ENCODE measurements at places on chromosomes 3 and 15. TPM values are rescaled to one million over a fixed set of nuclear protein-coding genes. Genes with fewer than 3 reads are reported as not detected.

GRCh38 chr3:57832900-57833313 is 76.8 kb downstream of the SLMAP start:
- no peak for DNase-seq
- no peak overlapping the region for H3K27ac ChIP-seq
- no peak overlapping the region for H3K4me3 ChIP-seq
- no peaks in the 10 kb centered on the region for H3K27me3 ChIP-seq
- H3K4me1 ChIP-seq = no peaks in the 10 kb centered on the region

- no peak overlapping the region for H3K27ac ChIP-seq
- DNase-seq = peak; percentile 63
- H3K4me3 ChIP-seq = no peak overlapping the region
- H3K4me1 ChIP-seq = peaks cover 5% of the 10 kb centered on the region
- no peaks in the 10 kb centered on the region for H3K36me3 ChIP-seq
Observed at GRCh38 chr3:71461114-71461513, 122.4 kb downstream of the FOXP1 start.

- H3K27ac ChIP-seq = no peak overlapping the region
- no peaks in the 10 kb centered on the region for H3K36me3 ChIP-seq
- DNase-seq = no peak
- no peak overlapping the region for H3K4me3 ChIP-seq
- no peaks in the 10 kb centered on the region for H3K4me1 ChIP-seq
Observed at GRCh38 chr3:135226057-135226456, 431.0 kb downstream of the EPHB1 start.

GRCh38 chr3:3745693-3746092 is 53.5 kb upstream of the LRRN1 start:
- H3K27ac ChIP-seq = no peak overlapping the region
- no peaks in the 10 kb centered on the region for H3K36me3 ChIP-seq
- H3K4me3 ChIP-seq = no peak overlapping the region

GRCh38 chr3:133292296-133292695 is 107.6 kb upstream of the BFSP2 start:
- no peak for DNase-seq
- H3K27me3 ChIP-seq = no peaks in the 10 kb centered on the region
- H3K27ac ChIP-seq = no peak overlapping the region

- peaks cover 2% of the 10 kb centered on the region for H3K4me1 ChIP-seq
- no peaks in the 10 kb centered on the region for H3K36me3 ChIP-seq
- DNase-seq = peak; percentile 38
- no peak overlapping the region for H3K27ac ChIP-seq
- no peaks in the 10 kb centered on the region for H3K27me3 ChIP-seq
Observed at GRCh38 chr15:77546050-77546501, 86.6 kb downstream of the LINGO1 start.

Gene ERICH6
- polyA plus RNA-seq = not detected

Gene PPP1R14D
- polyA plus RNA-seq = 104 TPM

Gene EBLN2
- polyA plus RNA-seq = 0.43 TPM

Data from small intestine (tissue), 16 donors.